Vagina (tissue), 2 donors: ENCODE measurements at places on chromosomes 1 and 21. TPM values are rescaled to one million over a fixed set of nuclear protein-coding genes. Genes with fewer than 3 reads are reported as not detected.

GRCh38 chr21:35178098-35178497 lies 129.0 kb upstream of the RUNX1 start:
- no peak for DNase-seq

GRCh38 chr1:112878321-112878720 lies 77.7 kb downstream of the SLC16A1 start:
- no peak for DNase-seq

DNA sequence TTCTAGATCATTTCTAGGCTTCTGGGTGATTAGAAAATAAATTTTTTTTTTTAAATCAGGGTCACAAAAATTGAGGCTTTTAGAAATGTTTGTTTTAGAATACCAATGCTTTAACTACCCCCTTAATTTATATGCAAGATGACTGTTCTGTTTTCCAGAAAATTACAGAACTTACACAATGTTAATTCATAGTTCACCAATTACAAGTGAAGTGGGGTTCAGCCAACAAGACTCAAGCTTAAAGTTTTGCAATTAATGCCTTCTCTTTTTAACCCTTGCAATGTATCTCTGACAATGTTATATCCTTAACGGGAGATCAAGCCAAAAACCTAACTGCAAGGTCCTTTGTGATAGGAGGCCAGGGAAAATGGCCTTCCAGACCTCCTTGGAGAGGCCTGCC lies 5.6 kb downstream of the PRELP start:
- no peak for DNase-seq

DNA sequence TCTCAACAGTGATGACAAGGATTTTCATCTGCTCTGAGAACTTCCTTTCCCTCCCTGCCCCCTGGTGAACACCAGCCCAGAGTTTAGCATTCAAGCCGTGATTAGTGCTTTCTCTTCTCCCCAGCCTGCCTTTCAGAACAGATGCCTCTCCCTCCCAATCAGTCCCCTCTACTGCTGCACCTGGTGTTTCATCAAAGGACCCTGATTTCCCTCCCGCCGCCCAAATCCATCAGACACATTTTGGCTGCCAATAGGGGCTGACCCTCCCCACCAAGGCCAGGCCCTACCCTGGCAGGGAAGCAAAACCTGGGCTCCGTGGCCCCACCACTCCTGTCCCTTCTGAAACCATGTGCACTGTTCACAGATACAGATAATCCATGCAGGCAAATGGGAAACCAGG lies 34.0 kb upstream of the KLHDC7A start:
- no peak for DNase-seq

- DNase-seq = no peak
Measured at GRCh38 chr1:156599811-156600210, 1.5 kb downstream of the GPATCH4 start.

- no peak for DNase-seq
Measured at GRCh38 chr1:26200413-26200812, 10.0 kb downstream of the CATSPER4 start.

GRCh38 chr1:45803299-45803780 lies at the start of gene MAST2:
Gene MAST2 (plus strand): TSS chr1:45803612. CDS start chr1:45803896, 284 bp downstream.
- DNase-seq = peak; percentile 86

GRCh38 chr1:115229016-115229415 lies 109.0 kb downstream of the NGF start:
- DNase-seq = no peak

DNA sequence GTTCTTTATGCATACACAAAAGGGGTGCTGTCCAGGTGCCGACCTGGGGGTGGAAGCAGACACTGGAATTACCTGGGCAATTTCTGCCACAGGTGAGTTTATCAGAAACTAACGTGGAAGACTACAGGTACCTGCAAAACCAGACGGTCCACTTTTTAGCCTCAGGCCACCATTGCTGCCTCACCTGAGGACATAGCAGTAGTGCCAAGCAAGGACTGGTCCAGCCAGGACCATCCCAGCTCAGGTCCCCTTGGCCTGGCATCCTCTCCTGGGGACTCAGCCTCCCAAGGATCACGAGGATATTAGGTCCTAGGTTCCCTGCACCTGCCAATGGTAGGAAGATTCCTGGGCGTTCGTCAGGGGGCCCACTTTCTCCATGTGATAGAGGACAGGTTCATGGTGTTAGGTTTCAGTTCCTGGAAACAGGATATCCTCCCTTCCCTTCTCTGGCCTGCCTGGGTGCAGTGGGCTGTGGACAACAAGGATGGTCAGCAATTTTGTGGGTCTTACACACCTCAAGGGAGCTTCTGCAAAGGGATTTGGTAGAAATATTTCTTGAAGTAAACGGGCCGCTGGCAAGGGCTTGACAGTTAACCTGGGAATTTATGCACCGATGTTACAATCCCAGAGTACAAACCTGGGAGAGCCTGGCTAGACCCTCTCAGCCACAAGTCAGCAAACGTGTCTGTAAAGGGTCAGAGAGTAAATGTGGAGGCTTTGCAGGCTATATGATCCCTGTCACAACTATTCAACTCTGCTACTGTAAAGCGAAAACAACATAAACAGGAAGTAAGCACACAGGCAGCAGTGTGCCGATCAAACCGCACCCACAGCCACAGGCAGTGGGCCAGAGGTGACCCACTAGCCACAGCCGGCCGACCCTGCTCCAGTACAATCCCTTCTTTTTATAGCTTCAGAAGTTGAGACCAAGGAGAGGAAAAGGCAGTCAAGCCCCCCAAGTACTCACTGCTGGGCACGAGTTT lies 71.4 kb upstream of the RAB4A start:
- no peak for DNase-seq

DNA sequence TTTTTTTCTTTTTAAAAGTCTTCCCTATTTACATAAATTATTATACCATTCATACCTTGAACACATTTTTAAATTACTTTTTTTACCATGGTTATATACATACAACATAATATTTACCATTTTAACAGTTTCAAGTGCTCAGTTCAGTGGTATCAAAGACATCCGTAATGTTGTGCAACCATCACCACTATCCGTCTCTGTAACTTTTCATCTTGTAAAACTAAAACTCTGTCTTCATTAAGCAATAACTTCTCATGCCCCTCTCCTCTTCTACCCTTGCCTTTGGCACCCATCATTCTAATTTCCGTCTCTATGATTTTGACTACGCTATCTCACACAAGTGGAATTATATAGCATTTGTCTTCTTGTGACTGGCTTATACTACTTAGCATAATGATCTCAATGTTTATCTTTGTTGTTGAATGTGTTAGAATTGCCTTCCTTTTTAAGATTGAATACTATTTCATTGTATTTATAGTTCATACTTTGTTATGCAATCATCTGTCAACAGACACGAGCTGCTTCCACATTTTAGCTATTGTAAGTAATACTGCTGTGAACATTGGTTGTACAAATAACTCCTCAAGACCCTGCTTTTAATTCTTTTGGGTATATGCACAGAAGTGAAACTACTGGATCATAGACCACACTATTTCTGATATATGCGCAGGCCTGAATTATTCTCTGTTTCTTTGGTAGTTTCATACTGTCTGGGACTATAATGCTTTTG lies 689.5 kb upstream of the NCAM2 start:
- DNase-seq = no peak

- no peak for DNase-seq
Measured at GRCh38 chr1:116289193-116289592, 83.9 kb upstream of the ATP1A1 start.

DNA sequence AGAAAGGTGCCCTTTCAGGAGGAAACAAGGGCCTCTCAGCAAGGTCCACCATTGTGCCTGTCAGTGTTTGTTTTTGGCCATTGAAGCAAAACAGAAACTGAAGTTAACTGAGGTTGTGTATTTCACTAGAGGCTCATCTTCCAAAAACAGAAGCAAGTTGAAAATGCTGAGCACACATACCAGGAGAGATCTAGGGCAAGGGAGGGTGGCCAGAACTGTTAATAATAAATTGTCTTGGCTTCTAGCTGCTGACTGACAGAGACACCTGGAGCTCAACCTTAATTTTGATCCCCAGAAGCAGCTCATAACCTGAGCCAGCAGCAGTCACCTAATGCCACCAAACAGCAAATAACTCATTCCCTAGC lies 5.2 kb downstream of the AGMAT start:
- no peak for DNase-seq

- no peak for DNase-seq
Measured at GRCh38 chr1:170893655-170894297, 41.6 kb upstream of the MROH9 start.

- no peak for DNase-seq
Measured at GRCh38 chr1:39149509-39149908, 55.0 kb upstream of the MACF1 start.

- DNase-seq = no peak
Measured at GRCh38 chr1:65044411-65044810, 78.1 kb upstream of the JAK1 start.

DNA sequence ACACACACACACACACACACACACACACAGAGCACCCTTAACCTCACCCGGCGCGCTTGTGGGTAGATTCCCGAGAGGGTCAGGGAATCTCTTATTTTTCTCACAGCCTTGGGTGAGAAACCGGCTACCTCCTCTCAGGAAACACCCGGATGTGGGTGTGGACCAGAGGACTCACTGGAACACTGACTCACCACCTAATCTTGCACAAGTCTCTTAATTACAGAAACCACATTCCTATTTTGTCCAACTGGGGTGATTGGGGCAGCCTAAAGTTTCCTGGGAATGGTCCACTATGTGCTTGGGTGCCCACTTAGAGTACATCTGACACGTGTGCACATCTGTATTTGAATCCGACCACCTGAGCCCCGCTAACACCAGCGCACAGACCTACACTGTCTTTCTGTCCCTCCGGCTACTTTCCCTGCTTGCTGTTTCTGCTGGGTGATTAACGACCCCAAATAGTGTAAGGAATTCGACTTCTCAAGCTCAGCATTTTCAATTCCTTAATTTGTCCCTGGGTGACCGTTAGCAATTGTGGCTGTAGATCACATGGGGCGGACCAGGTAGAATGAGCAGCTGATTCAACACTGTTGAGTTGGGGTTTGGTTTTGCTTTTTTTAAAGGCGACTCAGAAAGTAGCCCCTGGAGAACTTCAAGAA lies 14.0 kb upstream of the TBX15 start:
- DNase-seq = peak; percentile 34

DNA sequence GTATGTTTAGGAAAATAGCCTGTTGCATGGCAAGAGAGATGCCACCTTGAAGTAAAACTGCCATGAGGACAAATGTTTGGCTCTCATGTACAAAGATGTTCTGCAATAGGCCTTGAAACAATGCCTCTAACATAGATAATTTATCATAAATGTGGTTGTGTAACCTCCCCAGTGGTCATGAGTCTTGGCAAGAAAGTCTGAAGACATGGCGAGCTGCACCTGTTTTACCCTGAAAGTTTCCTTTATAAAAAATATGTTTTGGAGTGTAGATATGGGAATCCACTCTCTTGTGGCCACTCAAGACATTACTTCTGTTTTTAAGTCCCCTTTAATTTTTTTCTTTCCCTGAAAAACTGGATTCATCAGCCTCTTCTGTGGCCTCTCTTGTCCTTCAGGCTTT lies 2217.1 kb downstream of the NCAM2 start:
- no peak for DNase-seq

DNA sequence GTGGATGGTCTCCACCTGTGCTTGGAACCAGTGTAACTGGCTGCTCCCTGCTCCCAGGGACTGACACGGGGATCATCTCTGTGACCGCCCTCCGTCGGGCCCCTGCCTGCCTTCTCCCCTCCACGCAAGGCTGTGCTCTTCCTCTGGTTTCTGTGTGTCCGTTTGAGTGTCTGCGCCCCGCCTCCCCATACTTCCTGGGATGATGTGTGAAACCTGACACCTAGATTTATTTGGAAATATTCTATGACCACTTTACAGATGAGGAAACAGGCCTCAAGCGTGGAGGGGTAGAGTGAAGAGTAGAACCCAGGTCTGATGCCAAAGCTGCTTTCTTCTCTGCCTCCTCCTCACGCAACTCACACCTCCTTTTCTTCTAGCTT lies 24.3 kb downstream of the LDLRAP1 start:
- no peak for DNase-seq

- no peak for DNase-seq
Measured at GRCh38 chr21:42981214-42981523, 6.8 kb downstream of the PKNOX1 start.

DNA sequence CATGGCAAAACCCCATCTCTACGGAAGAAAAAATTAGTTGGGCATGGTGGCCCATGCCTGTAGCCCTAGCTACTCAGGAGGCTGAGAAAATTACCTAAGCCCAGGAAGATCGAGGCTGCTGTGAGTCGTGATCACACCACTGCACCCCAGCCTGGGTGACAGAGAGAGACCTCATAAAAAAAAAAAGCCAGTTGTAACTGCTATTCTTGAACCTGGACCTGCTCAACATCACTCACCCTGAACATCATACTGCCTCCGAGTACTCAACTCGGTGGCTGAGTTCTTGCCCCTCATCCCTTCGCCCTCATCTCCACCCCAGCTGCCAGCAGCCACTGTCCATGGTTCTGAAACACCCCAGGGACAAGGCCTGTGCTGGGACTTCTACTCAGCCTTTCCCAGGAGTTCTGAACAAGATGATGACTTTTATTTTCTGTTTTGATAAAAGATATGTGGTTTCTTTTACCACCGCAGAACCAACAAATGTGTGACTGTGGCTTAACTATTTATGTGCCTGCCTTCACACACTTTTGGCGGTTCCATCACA lies 5.4 kb upstream of the DISP3 start:
- no peak for DNase-seq

- DNase-seq = no peak
Measured at GRCh38 chr1:198883184-198883583, 244.3 kb downstream of the PTPRC start.

- no peak for DNase-seq
Measured at GRCh38 chr1:39427374-39427773, 64.1 kb upstream of the BMP8A start.

GRCh38 chr1:32060914-32061313 lies 11.8 kb upstream of the TMEM39B start:
- DNase-seq = no peak

- peak; percentile 77 for DNase-seq
Measured at GRCh38 chr1:18530587-18531502, 50.1 kb downstream of the KLHDC7A start.

The SLC1A7 gene
- not detected for total RNA-seq

The OPRD1 gene
- total RNA-seq = 2.2 TPM

The UTP11 gene
- 18.7 TPM for total RNA-seq

The WNT3A gene
- total RNA-seq = not detected

The FCRL5 gene
- 0.49 TPM for total RNA-seq

The LORICRIN gene
- not detected for total RNA-seq

The CCDC30 gene
- 1.5 TPM for total RNA-seq

The DUSP23 gene
- total RNA-seq = 106 TPM

The DNM3 gene
- total RNA-seq = 15.5 TPM

The RPE65 gene
- total RNA-seq = not detected

The OR2M3 gene
- total RNA-seq = not detected

The ARHGEF16 gene
- total RNA-seq = 6.4 TPM
